ENCODE measurements at places on chromosomes 3 and 15.

GRCh38 chr3:184477940-184478339 lies 83.6 kb upstream of the EPHB3 start:
- no peak for DNase-seq

GRCh38 chr15:69843276-69843899 lies 254.3 kb downstream of the TLE3 start:
- DNase-seq: no peak

DNA sequence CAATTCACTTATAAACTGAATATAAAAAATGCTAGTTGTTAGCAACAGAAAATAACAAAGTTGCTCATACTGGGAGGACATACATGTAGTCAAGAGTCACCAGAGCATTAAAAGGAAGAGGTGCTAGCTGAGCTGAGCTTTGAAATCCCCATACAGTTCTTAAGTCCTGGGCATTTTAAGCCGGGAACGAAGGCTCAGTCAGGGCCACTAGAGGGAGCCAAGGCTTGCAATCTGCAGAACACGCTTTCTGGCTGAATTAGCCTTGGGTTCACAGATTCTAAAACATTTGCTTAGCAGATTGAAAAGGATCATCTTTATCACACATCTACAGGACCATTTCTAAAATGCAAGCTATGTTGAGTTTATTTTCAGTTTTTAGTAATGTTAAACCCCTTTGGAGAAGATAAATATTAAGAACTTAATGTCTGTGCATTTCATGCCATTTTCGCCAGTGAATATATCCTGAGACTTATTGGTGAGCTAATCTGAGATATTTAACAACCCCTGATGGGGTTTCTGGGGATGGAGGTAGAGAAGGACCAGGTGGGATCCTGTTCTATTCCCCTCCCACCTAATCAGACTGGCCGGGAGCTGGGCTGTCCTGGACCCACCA lies 26.3 kb upstream of the MNS1 start:
- peak; percentile 70 for DNase-seq

- DNase-seq: no peak
These were observed 19.7 kb downstream of the FAN1 start for GRCh38 chr15:30923429-30923828.

GRCh38 chr15:37081983-37082382 lies 18.4 kb downstream of the MEIS2 start:
- no peak for DNase-seq

DNA sequence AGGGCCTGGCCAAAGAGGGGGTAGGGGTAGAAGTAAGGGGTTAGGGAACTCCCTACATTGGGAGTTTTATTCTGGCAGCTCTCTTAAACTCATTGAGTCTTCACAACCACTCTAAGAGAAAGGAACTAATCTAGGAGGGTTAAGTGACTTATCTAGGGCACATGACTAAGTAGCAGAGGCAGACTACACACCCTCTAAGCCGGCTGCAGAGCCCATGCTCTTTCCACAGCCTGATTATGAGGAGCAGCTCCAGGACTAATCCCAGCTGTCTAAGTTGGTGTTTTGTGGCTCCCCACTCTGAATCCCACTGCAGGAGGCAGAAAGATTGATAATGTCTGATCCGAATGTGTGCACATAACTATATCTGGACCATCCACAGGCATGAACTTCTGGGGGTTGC lies 374.6 kb downstream of the EPHB1 start:
- no peak for DNase-seq

- DNase-seq: no peak
These were observed 19.2 kb upstream of the MUSTN1 start for GRCh38 chr3:52854013-52854412.

- DNase-seq: peak; percentile 69
These were observed 57.2 kb downstream of the SEC22A start for GRCh38 chr3:123258811-123259420.

DNA sequence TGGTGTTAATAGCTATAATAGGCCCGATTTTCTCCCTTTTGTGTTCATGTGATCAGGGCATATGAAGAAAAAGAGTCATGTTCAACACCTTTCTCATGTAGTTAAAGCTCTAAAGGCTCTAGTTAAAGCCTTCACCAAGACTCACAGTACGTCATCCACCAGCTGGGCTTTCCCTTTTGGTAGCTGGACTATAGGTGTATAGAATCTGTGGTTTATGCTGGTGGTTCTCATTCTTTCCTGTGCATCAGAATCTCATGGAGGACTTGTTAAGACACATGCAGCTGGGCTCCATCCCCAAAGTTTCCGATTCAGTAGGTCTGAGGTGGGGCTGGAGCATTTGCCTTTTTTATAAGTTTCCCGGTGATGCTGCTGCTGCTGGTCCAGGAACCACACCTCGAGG lies 31.0 kb downstream of the CFAP91 start:
- DNase-seq: no peak

GRCh38 chr3:169430707-169431404 lies 232.7 kb downstream of the MECOM start:
- peak; percentile 17 for DNase-seq

- no peak for DNase-seq
These were observed 94.3 kb upstream of the AADACL2 start for GRCh38 chr3:151639418-151639740.

GRCh38 chr3:14016900-14017475 lies 107.7 kb downstream of the CHCHD4 start:
- no peak for DNase-seq

DNA sequence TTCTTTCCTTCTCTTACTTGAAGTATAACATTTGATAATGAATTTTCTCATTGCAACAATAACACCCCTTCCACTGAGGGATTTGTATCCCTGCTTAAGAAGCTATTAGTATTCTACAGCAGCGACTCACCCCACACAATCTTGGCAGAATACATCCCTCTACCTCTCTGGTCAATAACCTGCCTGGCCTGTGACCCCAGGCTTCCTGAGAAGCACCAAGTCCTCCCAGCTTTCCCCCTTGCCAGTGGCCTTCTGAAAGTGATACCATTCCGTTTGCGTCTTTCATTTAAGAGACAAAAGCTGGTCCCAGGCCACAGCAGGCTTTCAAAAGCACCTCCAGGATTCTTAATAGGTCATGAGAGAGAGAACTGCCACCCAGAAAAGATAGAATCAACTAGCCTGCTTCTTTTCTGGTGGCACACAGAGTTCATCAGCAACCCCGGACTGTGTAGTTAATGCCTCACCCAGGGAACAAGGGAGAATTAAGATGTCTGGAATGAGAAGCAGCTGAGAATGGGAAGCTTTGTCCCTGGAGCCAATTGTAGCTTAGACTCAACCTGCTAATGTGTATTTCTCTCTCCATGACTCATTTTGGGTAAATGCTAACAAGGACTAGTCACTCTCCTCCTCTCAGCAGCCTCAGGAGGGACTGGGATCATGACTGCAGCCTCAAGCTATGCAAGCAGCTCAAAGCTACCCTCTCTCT lies 101.0 kb upstream of the CPNE4 start:
- DNase-seq: peak; percentile 99

DNA sequence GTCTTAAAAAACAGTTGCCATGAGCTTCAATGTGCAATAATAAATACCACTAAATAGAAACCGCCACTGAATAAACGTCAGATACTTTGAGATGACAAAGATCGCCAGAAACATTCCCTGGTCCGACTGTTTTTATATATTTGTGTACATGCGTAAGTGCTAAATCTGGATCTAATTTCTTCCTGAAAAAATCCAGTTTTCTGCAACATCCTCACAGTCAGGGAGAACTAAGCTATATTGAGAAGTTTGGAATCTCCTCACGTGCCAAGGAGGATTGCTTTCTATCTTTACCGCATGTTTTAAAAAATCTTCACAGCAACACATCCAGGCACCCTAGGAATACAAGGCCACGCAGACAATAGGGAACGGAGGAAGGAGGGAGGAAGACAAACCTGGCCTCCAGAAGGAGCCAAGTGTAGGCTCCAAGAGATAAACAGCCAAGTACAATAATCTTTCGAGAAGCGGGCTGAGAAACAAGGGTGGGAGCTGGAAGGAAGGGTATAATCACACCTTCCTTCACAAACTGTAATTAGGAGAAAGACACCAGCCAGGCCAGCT lies 5.7 kb downstream of the VGLL4 start:
- peak; percentile 94 for DNase-seq

GRCh38 chr3:116280130-116280740 lies 165.1 kb downstream of the LSAMP start:
- DNase-seq: no peak

DNA sequence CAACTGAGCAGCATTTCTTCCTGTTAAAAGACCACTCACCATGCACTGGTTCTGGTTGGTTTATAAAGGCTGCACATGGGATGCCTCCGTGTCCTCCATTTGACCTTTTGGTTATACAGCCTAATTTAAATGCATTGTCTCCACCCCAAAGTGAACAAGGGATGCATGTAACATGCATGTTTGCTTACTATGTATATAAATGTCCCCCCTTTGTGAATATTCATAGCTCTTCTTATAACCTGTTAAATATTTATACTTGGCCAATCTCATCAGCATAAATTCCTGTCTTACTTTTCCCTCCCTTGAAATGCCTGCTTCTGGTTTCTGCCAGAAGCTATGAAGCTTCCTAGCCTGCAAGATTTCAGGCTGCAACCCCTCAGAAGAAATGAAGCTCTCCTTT lies 27.4 kb downstream of the TARS3 start:
- no peak for DNase-seq

DNA sequence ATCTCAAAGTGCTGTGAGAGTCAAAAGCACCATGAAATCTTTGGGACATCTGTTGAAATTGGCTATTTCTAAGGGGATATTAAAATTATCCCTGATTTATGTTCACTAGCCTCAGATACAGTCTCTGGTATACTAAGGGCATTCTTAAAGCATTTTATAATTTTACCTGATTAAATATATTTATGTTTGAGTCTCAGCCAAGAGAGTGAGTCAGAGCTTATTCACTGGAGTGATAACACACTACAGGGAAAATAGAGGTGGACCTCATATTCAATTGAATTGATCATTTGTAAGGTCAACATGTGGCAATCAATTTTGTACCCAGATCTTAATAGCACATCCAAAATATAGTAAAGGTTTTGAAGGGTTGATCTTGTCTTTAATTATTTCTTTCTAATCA lies 733.6 kb downstream of the EPHA3 start:
- DNase-seq: no peak

- peak; percentile 82 for DNase-seq
These were observed 66.6 kb upstream of the UMPS start for GRCh38 chr3:124663690-124664089.

- no peak for DNase-seq
These were observed 47.2 kb upstream of the CNTN3 start for GRCh38 chr3:74661672-74662071.

GRCh38 chr3:197028728-197029510 lies 698 bp downstream of the MELTF start:
- no peak for DNase-seq

DNA sequence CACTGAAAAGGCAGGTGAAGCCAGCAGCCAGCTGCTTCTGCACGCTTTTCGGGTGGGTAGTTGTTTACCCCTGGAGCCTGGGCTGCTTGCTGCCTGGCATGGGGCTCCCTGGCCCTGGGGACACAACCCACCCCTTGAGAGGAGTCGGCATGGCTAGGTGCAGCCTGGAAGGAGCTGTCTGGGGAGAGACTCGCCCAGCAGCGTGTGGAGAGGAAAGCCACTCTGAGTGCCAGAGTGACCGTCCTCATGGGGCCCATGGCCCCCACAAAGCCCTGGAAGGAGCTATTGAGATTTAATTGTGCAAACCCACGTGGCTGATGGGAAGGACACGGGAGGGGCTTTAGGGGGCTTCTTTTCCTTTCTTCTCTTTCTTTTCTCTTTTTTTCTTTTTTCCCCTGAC lies 137.5 kb downstream of the OPA1 start:
- no peak for DNase-seq

DNA sequence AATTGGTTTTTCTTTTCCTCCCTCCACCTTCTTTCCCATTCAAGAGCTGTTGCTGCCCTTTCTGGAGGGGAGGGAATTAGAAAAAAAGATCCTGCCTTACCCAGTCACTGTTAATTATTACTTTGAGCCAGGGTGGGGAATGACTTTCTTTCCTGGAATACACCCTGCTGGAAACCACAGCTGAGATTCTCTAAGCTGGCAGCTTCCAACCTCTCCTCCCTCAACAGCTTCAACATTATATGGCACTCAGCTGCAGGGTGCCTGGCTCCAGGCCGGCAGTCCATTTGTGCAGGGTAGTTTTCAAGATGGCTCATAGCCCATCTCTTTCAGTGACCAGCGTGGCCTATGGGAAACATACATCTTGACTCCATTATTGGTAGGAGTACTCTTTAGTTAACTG lies 105.8 kb downstream of the UBE3A start:
- no peak for DNase-seq

DNA sequence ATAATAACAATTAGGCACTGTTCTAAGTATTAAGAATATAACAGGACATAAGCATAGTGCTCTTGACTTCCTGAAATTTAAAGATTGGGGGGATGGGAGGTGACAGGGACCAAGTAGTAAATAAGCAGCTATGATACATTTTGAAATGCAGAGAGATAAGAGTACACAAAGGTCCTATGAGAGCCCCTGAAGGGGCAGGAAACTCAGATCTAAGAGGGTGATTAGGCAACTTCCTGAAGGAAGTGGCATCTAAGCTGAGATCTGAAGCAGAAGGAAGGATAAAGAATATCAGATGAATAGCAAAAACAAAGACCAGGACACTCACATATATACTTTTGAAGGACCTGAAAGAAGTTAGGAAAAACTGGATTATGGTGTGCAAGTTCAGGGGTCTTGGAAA lies 415.2 kb upstream of the FRG2C start:
- DNase-seq: no peak

DNA sequence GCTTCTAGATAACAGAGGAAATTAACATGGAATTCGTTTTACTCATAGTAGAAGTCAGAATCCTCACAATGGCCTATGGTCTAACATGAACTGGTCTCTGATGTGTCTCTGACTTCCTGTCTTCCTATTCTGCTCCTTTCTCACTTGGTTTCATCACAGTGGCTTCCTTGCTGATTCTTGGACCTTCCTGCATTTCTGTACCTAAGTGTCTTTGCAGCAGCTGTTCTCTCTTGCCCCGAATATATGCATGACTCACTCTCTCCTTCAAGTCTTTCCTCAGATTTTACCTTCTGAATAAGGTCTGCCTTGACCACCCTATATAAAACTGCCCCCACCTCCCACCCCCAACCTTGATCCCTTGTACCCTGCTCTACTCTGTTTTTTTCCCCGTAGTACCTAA lies 14.1 kb downstream of the ARL13B start:
- DNase-seq: no peak

DNA sequence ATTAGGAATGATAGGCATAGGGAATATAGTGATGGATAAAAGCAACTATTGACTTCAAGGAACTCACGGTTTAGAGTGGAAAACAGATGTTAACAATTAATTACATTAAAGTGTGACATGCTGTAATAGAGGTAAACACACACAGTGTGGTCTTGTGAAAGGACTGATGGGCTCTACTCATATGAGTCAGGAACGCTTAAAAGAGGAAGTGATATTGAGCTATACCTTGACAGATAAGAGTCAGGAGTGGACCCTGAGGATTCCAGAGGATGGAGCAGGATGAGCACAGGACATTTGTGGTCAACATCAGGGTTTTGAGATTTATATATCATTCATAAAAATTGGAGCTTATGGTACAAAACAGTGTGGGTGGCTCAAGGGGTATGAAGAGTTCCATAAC lies 11.0 kb downstream of the EXOG start:
- no peak for DNase-seq

GRCh38 chr3:167777356-167777755 lies 41.8 kb downstream of the SERPINI1 start:
- DNase-seq: no peak

- no peak for DNase-seq
These were observed 14.0 kb downstream of the VPS13C start for GRCh38 chr15:62046078-62046743.

- DNase-seq: no peak
These were observed 98.9 kb upstream of the CHL1 start for GRCh38 chr3:97417-98258.

Measured in EH (cell line).